ENCODE measurements at places on chromosomes 13 and 19.
A peak's percentile ranks its signal among the peaks of the same experiment; 100 is the strongest.

GRCh38 chr19:1113030-1113985 is 9.5 kb downstream of the GPX4 start:
- peak; percentile 97 for DNase-seq

DNA sequence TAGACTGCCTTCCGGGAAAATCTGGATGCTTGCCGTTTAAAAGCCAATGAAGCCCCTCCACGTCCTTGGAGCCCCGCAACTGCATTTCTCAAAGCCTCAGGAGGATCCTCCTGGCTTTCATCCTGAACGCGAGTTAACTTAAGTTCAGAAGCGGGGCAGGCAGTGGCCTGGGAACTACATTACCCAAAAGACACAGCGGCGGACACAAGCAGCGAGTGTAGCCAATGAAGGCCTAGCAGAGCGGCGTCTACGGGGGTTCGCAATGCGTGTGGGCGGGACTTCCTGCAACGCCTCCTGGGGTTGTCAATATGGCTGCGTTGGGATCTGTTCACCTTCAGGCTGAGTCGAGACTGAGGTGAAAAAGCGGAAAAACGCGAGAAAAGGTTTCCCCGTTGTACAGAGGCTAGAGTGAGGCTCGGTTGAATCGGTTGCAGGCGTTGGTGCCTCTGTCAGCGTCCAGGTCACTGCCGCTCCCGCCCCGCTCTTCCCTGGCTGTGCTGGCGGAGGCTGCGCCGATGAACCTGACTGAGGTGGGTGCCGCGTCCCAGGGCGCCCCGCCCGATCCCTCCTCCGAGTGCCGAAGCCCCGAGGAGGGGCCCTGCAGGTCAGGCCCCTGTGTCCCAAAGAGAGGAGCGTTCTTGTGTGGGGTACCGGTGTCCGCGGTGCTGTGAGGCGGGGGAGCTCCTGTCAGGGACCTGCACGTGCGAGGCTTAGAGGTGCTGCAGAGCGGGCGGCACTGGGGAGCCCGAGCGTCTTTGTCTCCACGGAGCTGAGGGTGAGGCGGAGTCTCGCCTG is at the start of gene ZNF17:
Gene ZNF17 (plus strand): TSS at position 285 of the 795 bp plus-strand sequence. CDS start 2,455 bp downstream, outside the sequence.
- DNase-seq, result peak; percentile 65

DNA sequence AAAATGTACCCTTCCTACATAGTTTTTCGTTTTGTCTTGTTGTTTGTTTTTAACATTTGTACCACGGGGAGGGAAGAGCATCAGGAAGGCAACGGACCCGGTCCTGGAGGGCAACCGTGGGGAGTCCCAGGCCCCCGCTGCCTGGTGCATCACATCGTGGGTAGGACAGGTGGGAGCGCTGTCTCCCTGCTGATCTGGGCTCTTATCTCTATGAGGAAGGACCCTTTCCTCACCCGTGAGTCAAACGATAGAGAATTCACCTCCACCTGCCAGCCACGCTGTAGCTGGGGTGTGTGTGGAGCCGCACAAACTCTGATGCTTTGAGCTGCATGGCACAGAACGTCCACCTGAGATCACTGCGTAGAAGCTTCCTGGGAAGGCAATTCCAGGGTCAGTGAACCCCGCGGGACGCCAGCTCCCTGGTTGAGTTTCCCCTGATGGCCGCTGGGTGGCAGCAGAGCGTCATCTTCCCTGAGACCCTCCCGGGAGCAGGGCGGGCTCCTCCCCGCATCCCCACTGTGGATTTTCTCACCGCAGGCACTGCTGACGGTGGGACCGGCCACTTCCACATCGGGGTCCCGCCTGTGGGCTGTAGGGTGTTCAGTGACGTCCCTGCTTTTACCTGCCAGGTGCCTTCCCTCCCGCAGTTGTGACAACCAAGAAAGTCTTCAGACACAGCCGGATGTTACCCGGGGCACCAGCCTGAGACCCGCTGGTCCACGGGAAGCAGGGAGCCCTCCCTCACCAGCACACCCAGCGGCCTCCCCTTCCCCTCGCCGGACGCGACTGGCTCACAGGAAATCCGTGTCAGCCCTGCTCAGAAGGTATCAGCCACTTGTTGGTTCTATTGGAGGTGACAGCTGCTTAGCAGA is 54.7 kb downstream of the ZNF787 start:
- DNase-seq, result no peak

GRCh38 chr19:30344446-30345425 is 27.4 kb upstream of the ZNF536 start:
- no peak for DNase-seq

DNA sequence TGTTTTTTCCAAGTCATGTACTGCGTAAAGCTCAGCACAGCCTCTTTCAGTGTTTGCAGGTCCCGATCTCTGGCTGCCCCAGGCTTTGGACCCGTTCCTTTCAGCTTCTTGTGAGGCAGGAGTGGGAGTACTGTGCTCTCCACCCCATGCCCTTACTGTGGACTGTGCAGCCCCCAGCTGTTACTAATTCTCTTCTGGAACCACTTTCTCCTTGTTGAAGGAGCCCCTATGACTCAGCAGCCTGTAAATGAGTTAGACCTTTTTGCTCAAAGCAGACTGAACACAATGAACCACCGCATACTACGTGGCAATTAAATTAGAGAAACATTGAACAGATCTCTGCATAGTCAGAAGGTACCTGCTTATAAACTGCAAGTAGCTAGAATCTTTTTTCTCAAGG is 39.0 kb downstream of the SERTM1 start:
- no peak for DNase-seq

DNA sequence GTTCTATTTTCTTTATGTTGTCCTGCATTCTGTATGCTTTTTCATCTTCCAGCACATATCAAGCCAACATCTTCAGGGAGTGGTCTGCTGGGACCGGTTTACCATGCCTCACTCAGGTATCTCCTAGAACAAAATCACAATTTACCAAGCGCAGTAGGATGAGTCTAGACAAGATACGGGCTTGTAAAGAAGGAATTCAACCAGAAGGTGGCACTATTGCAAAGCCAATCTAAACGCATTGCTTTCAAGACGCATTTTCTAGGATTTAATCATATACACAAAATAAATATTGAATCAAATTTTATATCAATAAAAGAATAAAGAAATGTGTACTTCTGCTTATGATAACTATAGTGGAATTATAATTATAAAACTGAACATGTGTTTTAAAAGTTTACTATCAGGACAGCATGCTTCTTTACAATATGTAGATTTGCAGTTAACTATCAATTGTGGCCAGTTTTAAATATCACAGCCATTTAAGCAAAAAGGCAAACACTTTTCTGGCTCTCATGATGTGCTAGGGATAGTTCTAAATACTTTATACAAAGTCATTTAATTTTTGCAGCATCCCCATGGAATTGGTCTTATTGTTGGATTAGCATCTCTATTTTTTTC is 16.1 kb upstream of the TPP2 start:
- DNase-seq, result peak; percentile 69

DNA sequence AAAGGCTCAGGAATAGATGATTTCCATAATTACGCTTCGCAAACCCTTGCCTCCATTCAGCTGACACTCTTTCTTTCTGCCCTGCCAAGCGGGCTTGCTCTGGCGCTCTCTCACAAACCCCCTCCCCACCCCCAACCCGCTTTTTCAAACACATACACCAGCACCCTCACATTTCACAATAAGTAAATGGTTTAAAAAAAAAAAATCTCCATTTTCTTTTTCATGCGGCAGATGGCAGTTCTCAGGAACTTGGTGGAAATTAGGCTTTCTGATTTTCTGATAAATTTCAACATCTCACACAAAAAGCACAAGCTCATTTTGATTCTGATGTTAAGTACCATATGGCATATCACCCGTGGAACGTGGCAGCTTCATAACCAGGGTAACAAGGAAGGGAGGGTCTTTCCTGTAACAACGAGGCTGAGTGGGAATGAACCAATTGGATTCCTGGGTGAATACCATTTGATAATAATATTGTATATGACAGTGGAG is 43.8 kb downstream of the C13orf42 start:
- no peak for DNase-seq

Measured in NCI-H187 (cell line).